ENCODE measurements at places on chromosomes 13 and 19.
A peak's percentile ranks its signal among the peaks of the same experiment; 100 is the strongest.

DNA sequence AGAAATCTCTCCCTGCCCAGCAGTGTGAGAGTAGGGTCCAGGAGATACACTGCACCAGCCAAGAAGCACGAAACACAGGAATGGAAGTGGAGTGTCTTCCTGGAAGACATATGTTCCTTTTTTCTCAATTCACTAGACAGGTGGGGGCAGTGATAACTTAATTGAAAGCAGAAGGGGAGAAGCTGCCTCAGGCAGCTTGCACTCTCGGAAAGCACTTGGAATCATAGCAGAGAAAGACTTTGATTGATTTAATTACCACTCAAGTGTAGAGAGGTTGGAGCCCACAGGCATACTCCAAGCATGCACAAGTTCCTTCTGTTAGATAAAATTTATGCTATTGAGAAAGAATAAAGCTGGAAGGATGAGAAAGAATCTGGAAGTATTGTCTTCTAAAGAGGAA lies 249.4 kb downstream of the SLITRK6 start:
- no peak for DNase-seq

DNA sequence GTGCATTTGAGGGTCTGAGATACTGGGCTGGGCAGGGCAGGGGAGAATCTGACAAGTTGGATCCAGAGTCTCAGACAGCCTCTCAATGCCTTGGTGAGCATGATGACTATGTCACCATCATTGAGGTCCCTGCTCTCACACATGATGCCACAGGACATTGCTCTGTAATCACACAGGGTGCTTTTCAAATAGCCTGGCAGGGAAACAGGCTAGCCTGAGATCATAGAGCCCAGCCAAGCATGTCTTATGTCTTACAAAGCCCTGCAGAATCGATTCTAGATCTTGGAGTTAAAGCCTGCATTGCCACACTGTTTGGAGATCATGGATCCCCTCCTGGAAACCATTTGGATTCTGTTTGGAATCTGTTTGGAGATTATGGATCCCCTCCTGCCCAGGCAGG lies 5.3 kb downstream of the KCNN1 start:
- no peak for DNase-seq

GRCh38 chr13:68057836-68058235 lies 827.7 kb upstream of the PCDH9 start:
- DNase-seq = no peak

GRCh38 chr19:54316746-54317107 lies 3.8 kb upstream of the LILRA5 start:
- no peak for DNase-seq

GRCh38 chr19:47272448-47273312 lies 2.0 kb upstream of the INAFM1 start:
- DNase-seq = peak; percentile 34

GRCh38 chr13:60790620-60791019 lies 393.6 kb downstream of the TDRD3 start:
- no peak for DNase-seq

- no peak for DNase-seq
These were observed 4.5 kb upstream of the BAX start for GRCh38 chr19:48950159-48950558.

DNA sequence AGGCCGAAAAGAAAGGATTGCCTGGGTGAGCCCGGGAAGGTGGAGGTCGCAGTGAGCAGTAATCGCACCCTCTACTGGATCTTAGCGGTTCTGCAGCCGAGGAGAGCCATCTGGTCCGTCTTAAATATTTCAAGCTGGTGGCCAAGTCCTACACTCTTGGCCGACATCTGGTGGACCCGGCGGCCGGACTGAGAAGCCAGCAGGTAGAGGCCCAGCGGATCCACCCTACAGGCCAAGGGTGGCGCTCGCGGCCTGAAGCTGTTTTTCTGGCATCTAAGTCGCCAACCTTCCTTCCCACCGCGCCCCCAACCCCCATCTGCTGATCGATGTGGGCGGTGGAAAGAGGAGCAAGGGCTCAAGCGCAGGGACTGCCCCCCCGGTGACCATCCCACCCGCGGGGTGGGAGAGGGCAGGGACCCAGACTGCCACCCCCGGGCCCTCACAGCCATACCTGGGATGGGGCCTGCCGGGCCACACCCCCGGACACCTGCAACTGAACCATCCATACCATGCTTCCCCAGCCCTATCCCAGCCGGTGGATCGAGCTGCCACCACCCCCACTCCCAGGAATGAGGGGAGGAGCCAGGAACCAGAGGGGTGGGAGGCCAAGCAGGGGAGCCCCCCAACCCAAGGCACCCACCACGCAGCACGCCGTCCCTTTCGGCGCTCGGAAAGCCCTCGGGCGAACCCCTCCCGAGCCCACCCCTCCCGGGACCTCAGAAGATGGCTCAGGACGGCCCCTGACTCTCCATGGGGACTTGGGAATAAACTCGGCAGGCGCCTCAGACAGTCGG lies 46.3 kb upstream of the ZNF730 start:
- DNase-seq = no peak

DNA sequence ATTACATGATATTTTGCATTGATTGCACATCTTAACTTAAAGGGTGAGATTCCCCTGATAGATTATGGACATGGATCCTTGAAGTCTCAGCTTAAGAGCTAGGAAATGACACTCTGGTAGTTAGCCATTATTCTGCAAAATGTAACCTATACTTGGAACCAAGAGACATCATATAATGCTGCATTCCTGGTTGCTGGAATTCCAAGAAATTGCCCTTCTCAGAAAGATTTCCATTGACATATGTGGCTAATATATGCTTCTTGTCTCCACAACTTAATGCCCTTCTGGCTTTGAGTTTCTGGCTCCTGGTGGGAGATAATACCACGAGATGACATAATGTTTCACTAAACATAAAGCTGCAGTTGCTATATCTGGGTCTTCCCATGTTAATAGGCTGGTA lies 204.4 kb upstream of the TRPC4 start:
- no peak for DNase-seq

GRCh38 chr13:40452741-40453334 lies 213.6 kb downstream of the FOXO1 start:
- DNase-seq = no peak

GRCh38 chr13:20566468-20566897 lies 474 bp upstream of the IFT88 start:
- DNase-seq = no peak

DNA sequence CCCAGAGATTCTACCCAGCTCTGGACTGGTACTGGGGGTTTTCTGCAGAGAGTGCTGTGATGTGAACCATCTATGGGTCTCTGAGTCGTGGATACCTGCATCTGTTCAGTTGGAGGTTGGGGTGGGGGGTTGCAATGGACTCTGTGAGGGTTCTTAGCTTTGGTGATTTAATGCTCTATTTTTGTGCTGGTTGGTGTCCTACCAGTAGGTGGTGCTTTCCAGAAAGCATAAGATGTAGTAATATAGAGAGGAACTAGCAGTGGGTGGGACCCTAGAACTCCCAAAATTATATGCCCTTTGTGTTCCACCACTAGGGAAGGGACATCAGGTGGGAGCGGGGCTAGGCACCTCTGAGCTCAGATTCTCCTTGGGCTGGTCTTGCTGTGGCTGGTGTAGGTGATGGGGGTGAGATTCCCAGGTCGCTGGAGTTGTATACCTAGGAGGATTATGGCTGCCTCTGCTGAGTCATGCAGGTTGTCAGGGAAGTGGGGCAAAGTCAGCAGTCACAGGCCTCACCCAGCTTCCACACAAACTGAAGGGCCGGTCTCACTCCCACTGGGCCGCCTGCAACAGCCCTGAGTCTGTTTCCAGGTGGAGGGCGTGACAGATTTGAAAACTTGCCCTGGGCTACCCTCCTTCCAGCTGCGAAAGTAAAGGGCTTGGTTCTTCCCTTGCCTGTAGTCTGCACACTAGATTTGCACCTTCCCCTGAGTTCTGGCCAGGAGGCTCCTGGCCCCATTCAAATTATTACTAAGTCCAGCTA lies 573.0 kb upstream of the SLITRK1 start:
- DNase-seq = no peak

- no peak for DNase-seq
These were observed 881.9 kb downstream of the SLITRK6 start for GRCh38 chr13:84917252-84917878.

DNA sequence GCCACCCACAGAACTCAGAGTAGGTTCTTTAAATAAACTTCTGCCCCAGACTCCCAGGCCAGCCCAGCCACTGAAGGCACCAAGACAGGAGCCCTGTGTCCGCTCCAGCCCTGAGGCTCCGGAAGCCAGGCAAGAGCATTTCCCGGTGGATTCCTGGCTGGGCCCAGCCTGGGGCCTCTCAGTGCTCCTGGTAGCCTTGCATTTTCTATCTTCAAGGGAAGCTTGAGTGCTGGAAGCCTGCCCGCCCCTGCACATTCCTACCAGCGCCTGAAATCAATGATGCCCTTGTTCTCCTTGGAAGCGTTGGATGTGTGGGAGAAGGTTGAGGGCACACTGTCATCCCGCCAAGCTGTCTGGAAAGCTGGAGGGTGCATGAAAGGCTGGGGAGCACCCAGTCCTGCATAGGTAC lies 70.3 kb downstream of the ALOX5AP start:
- DNase-seq = no peak

- no peak for DNase-seq
These were observed 4.3 kb downstream of the YJEFN3 start for GRCh38 chr19:19532806-19533701.

- no peak for DNase-seq
These were observed 1003.2 kb upstream of the PCDH20 start for GRCh38 chr13:62418872-62419271.

- DNase-seq = no peak
These were observed 26.7 kb downstream of the CAB39L start for GRCh38 chr13:49417161-49417560.

DNA sequence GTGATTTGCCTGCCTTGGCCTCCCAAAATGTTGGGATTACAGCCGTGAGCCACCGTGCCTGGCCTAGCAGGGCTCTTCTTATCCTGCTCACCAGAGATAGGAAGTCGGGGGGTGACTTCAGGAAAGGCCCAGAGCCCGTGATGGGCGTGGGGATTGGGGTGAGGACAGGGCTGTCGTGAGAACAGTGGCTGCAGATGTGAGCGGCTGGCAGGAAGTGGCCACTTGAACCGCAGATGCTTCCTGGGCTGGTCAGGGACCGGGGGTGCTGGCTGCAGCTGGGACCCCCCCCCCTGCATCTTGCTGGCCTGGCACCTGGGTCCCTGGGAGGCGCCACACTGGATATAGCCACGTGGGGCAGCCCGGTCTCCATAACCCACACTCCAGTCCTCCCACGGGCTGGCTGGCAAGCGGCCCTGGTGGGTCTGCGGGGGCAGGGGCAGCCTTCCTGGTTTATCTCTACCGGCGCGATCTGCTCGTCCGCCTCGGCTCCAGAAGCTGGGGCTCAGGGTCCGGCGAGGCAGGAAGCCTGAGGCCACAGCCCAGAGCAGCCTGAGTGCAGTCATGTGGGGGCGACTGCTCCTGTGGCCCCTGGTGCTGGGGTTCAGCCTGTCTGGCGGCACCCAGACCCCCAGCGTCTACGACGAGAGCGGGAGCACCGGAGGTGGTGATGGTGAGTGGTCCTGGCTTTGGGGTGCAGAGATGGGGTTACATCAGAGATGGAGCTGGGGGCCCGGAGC lies at the start of gene F2RL3:
TSS of gene F2RL3 (plus strand) at position 371 of the 737 bp plus-strand sequence. CDS start at position 562, 191 bp downstream.
- DNase-seq = no peak

DNA sequence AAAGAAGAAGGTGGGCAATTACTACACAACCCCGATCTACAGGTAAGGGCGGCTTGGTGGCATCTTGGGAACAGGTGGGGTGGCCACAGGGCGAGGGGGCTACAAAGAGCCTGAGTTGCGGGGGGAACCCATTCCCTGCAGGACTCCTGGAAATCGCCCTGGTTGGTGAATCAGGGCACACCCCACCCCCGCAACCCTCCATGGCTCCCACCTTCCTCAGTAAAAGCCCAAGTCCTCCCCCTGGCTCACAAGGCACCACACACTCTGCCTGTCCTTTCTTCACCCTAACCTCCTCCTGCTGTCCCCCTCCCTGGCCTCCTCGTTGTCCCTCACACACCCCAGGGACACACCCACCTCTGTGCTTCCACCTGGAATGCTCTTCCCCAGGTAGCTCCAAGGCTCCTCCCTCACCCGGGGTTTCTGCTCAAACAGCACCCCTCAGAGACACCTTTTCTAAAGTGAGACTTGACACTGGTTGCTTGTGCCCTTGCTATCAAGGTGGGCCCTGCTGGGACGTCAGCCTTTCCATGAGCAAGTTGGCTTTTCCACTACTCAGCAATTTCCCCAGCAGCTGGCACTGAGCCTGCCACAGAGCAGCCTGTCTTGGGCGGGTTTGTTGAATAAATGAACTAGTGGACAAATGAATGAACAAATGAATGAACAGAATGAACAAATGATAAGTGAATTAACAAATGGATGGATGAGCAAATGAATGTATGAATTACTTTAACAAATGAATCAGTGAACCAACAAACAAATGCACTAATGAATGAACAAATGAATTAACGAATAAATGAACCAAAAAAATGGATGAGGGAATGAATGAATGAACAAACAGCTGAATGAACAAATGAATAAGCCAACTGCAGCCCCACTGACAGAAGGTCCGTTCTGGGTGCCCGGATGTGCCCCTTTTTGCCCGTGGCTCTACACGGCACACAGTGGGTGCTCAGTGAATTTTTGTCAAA lies 6.2 kb upstream of the MRI1 start:
- no peak for DNase-seq

DNA sequence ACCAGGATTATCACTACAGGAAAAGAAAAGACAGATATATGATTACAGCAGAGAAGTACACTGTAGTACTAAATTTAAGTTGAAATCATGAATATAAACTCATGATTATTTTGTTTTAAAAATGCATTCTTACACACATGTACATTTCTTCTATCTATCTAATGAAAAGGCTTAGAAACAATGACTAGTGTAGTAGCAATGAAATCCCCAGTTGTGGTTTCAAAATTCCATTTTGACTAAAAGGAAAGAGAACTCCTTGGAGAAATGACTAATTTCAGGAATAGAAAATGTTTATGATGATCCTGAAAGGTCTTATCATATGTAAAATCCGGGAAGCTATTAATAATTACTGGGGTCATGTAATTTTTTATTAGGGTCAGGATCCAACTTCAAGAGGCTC lies 195.0 kb upstream of the STARD13 start:
- no peak for DNase-seq

DNA sequence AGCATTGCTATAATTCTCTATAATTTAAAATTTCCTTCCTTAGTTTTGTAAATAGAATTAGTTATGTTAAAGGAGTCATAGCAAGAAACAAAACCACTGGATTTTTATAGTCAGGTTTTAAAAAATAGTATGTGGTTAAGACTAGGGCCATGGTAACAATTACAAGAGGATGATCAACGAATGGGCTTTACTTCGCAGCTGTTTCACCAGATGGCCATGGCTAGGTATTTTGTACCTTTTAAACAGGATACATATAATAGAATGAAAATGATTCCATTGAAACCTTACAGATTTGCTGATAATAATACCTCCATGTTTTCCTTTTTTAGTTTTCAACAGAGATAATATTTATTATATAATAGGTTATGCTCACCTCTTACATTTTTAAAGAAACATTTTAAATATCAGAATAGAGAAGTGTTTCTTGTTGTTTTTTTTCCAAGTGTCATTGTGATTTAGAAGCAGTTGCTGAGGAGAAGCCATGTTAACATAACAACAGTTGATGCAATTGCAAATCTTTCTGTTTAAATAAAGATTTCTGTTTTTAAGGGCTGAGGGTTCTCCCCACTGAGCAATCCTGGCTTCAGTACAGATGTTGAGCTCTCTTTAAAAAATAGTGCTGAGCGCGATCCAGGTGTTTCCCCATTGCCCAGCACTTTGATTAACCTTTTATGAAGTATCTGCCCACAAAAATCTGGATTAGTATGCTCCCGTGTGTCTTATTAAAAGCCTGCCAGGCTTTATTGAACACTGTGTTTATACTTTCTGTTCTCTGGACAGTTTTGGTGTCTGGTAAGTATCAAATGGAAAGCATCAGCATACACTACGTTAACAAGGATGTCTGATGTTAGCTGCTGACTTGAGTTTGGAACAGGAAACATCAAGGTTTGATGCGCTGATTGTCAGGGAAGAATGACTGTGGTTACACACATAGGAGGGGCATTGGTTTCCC lies 205.3 kb downstream of the HS6ST3 start:
- no peak for DNase-seq
